B cell (primary cell): ENCODE measurements at places on chromosomes 16 and 17. TPM values are rescaled to one million over a fixed set of nuclear protein-coding genes. Genes with fewer than 3 reads are reported as not detected.

Gene PDILT
- polyA plus RNA-seq: not detected in 2 replicates

Gene NOG
- 0.16 TPM in 1 of 2 replicates, not detected in the other for polyA plus RNA-seq

Gene TNK1
- 22.5 and 23.7 TPM in 2 replicates for polyA plus RNA-seq

Gene TMC8
- polyA plus RNA-seq: 352 and 445 TPM in 2 replicates

Gene DYNLL2
- 10.1 and 16.7 TPM in 2 replicates for polyA plus RNA-seq

Gene C1QL1
- polyA plus RNA-seq: not detected in 2 replicates

- H3K27ac ChIP-seq: peak overlapping the region; percentile 77
- H3K4me3 ChIP-seq: peak overlapping the region; percentile 18
- peaks cover 86% of the 10 kb centered on the region for H3K4me1 ChIP-seq
- H3K36me3 ChIP-seq: peaks cover 2% of the 10 kb centered on the region
Observed at GRCh38 chr17:76268015-76268749, 3.0 kb downstream of the UBALD2 start.

- DNase-seq: no peak
- H3K27ac ChIP-seq: no peak overlapping the region
- H3K4me1 ChIP-seq: no peaks in the 10 kb centered on the region
- no peaks in the 10 kb centered on the region for H3K27me3 ChIP-seq
Observed at GRCh38 chr16:18060351-18060750, 276.2 kb downstream of the NPIPA8 start.

- no peak for DNase-seq
- no peaks in the 10 kb centered on the region for H3K36me3 ChIP-seq
- no peak overlapping the region for H3K27ac ChIP-seq
- H3K27me3 ChIP-seq: no peaks in the 10 kb centered on the region
Observed at GRCh38 chr16:85452364-85453193, 160.5 kb upstream of the GSE1 start.

- no peaks in the 10 kb centered on the region for H3K36me3 ChIP-seq
- no peak overlapping the region for H3K27ac ChIP-seq
- no peak for DNase-seq
Observed at GRCh38 chr16:84391151-84392030, 23.1 kb downstream of the ATP2C2 start.

DNA sequence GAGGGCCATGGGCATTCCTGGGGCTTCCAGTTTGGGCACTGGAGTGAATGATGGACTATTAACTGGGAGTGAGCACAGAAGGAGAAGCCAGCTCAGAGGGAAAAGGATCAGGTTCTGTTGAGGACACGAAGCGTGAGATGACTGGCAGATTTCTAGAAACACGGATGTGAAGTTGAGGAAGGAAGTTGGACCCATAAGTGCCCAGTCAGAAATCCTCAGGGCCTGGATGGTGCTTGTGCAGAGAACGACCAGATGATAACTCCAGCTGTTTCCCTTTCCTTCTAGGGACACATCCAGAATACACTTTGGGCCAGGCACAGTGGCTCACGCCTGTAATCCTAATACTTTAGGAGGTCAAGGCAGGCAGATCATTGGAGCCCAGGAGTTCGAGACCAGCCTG is 23.3 kb upstream of the ANKRD40CL start:
- H3K4me3 ChIP-seq: no peak overlapping the region
- no peaks in the 10 kb centered on the region for H3K4me1 ChIP-seq
- no peaks in the 10 kb centered on the region for H3K27me3 ChIP-seq
- DNase-seq: no peak

DNA sequence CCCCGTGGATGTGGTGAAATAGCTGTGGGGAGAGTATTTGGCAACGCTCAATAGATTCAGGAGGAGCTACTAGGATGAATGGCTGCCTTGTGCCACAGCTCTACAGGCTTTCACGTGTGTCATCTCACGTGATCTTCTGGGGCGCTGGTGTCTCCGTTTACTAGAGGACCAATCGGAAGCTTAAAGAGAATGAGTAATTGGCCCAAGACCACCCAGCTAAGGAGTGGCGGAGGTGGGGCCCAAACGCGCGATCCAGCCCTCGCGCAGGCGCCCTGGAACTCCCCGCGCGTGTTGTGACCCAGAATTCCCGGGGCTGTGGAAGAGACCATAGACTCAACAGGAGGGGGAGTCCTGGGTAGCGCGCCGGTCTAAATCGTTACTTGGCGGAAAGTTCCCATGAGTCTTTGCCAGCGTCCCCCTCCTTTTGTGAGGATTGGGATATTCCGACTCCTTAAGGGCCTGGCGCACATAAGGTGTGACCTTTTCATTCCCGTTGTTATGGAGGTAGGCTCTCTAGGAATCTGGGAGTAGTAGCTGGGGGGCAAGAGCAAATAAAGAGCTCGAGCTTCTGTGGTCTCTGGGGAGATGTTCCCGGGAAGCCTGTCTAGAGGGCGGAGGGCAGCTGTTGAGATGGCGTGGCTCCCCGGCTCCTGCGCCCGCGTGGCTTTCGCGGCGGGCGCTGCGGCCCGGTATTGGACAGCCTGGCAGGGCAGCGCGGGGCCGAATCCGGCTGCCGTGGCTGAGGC is 23.4 kb downstream of the TRPV2 start:
- H3K27ac ChIP-seq: peak overlapping the region; percentile 68
- peak overlapping the region; percentile 94 for H3K4me3 ChIP-seq
- DNase-seq: peak; percentile 97
- H3K36me3 ChIP-seq: peaks cover 8% of the 10 kb centered on the region
- peaks cover 26% of the 10 kb centered on the region for H3K4me1 ChIP-seq

DNA sequence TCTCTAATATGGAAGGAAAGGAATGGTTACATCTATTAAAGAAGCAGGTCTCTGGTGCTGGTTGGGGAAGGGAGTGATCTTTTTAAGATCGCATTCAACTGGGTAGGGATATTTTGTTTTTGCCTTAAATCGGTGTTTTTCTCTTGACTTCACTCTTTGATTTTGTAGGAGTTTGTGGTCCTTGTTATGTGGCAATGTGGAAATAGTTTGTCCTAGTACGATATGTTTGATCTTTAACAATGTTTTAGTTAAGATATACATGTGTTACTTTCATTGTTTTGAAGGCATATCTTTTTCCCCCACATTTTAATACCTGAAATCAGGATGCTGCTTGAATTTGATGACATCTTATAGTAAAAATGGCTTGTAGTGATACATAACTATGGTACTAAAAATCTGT is 8.7 kb downstream of the GGNBP2 start:
- H3K27ac ChIP-seq: no peak overlapping the region
- H3K4me1 ChIP-seq: peaks cover 44% of the 10 kb centered on the region
- H3K36me3 ChIP-seq: peaks cover 26% of the 10 kb centered on the region
- no peak for DNase-seq
- no peaks in the 10 kb centered on the region for H3K27me3 ChIP-seq

DNA sequence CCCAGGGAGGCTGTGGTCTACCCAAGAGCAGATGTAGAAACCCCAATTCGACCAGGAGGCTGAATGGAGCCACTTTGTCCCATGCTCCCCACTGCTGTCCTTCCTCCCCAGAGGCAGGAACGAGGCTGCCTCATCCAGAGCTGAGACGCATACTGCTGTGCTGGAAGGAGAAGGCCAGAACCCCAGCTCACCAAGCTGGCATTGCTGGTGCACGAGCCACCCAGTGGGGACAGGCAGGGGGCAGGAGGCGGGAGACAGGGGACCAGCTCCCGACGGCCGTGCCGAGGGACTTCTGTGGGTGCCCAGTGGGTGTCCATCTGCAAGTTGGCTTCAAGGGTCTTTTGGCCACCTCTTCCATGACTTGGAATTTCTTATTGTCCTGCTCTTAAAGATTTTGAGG is 66.6 kb downstream of the NTN1 start:
- no peaks in the 10 kb centered on the region for H3K36me3 ChIP-seq
- H3K4me1 ChIP-seq: no peaks in the 10 kb centered on the region
- H3K27ac ChIP-seq: no peak overlapping the region
